Activated CD4-positive, alpha-beta memory T cell treated with anti-CD3 and anti-CD28 coated beads for 36 hours (primary cell): ENCODE measurements at places on chromosomes 2 and 18.

DNA sequence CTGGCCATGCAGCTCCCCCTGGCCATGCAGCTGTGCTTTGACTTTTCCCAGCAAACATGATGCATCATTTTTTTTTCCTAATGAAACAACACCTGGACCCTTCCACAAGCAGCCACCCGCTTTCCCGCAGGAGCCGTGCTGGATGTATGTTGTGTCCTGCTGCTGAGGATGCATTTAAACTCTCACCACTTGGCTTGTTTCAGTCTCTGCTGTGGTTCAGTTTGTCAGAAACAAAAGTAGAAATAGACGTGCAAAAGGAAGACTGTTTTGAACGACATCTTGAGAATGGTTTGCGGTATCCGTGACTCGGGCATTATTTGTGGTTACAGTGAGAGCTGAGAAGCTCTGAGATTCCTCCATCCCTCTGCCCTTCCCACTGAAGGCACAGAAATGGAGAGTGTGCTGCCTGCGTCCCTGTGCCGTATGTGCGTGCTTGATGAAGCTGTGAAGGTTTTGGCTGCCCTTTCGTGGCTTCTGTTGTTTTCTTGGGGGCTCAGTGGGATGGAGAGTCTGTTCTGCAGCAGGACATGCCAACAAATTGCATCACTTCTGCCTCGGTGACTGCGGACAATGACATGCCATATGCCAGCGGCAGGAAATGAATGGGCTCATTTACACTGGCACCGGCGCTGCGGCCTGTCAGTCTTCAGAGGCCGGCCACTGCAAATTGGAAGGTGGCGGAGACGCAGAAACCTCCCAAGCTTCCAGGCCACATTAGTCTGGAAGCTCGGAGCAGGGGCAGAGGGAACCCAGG is 417.7 kb upstream of the SALL3 start:
- no peak for DNase-seq

DNA sequence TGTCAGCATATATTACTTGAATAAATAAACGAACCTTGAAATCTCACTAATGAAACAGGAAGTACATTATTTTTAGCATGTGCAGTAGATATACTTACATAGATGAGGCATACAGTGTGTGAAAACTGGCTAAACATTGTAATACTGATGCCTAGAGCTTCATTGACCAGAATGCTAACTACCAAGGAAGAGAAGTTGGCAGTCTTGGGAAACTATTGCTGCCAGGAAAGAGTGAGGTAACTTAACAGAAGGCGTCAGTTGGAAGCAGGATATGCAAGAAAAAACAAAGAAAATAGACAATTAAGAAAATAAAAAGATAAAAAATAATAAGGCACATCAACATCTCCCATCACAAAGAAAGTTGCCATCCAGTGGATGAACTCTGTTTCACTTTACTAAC is 963.0 kb downstream of the TDRD15 start:
- no peak for DNase-seq

- DNase-seq, result no peak
These were observed 19.2 kb upstream of the GPR35 start for GRCh38 chr2:240605867-240606743.

GRCh38 chr18:36377626-36378025 is 80.1 kb downstream of the FHOD3 start:
- no peak for DNase-seq

DNA sequence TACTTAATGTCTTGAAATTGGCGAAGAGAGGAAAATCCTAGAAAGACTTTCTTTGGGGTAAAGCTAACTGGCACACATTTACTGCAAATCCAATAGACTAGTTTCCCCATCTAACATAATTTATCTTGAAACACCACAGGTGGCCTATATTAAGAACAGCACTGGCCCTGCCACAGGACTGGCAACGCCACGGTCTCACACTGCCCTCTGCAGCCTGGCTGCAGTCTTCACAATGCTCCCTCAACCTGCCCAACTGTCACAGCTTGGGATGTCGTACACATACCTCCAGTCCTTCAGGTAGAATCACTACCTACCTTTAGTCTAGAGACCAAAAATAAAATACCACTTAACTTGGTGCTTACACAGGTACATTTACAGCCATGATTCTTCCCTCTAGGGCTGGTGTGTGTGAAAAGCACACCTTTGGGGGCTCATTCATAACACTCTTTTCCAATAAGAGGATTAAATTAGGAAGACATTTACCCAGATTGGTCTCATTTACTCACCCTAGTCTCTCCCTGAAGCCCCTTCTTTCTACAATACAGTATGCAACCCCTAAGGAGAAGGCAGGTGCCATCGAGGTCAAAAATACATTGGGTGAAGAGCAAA is 222.2 kb downstream of the C1D start:
- peak; percentile 50 for DNase-seq

DNA sequence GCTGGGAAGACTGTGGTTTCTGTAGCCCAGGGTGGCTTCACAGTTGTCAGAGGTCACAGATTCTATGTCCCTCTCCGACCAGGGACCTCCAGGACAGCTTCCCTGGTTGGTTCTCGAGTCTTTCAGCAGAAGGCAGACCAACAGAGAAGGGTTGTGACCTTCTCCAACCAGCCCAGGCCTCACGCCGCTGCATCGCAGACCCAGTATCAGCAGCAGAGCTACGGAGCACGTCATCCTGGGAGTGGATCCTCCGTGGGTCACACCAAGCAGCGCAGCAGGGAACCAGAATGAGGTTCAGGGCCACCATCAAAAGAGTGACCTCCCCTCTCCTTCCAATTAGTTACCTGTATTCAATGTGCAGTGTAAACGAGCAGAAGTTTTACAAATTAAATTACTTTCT is 49.3 kb downstream of the ST3GAL5 start:
- no peak for DNase-seq

DNA sequence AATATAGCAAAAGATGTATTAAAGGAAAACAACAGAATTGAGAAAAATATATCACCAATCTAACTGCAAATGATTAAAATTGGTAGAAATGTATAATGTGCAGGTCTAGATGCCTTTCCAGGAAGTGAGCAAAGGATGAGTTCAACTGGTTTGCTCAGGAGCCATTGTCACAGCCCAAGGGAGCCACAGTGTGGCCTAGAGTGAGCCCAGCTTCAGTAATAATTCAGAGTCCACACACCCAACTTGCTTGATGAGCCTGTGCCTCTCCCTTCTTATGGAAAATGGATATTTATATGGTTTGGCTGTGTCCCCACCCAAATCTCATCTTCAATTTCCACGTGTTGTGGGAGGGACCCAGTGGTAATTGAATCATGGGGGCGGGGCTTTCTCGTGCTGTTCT is 92.2 kb upstream of the ASAP2 start:
- DNase-seq, result peak; percentile 19

DNA sequence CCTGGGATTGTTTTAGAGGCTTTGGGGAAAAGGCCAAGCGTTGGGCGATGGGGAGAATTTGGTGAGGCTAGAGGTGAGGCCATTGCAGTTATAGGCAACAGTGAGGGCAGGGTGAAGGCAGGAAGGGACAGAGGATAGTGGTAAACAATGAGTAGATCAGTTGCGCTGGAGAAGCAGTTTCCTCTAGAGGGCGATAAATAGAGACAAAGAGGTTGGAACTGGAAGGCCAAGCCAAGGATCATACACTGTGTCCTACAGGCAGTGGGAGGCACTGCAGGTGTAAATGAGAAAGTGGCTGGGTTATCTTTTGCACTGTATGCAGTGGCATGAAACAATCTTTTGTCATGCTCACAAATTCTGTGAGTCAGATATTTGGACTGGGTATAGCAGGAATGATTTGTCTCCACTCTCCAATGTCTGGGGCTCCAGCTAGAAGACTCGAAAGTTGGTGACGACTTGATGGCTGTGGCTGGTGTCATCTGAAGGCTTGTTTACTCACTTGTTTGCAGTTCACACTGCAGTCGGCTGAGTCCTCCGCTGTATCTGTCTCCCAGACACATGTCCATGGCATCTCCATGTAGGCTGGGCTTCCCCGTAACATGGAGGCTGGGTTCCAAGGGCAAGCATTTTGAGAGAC is 82.1 kb downstream of the TNP1 start:
- DNase-seq, result peak; percentile 38

GRCh38 chr2:213848631-213849030 is 562.2 kb upstream of the VWC2L start:
- DNase-seq, result no peak
